GM12892 (cell line): ENCODE measurements at places on chromosomes 13 and 19.

DNA sequence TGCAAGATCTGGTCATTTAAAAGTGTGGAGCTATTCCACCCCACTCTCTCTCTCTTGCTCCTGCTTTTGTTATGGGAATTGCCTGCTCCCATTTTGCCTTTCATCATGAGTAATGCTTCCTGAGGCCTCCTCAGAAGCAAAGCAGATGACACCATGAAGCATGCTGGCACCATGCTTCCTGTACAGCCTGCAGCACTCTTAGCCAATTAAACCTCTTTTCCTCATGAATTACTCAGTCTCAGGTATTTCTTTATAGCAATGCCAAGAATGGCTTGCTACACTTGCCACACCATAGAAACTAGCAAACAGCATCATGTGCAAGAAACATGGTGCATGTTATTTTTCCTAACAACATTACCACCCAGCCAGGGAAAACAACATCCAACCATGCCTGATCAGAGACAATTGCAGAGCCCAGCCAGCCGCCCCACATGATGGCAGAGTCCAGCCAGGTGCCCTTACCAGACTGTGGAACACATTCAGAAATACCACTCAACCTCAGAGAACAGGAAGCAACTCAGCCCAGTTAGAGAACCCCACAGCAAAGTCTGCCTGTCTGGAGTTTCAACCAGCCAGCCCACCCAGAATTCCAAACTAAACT lies 36.9 kb downstream of the SYDE1 start:
- no peak for DNase-seq

DNA sequence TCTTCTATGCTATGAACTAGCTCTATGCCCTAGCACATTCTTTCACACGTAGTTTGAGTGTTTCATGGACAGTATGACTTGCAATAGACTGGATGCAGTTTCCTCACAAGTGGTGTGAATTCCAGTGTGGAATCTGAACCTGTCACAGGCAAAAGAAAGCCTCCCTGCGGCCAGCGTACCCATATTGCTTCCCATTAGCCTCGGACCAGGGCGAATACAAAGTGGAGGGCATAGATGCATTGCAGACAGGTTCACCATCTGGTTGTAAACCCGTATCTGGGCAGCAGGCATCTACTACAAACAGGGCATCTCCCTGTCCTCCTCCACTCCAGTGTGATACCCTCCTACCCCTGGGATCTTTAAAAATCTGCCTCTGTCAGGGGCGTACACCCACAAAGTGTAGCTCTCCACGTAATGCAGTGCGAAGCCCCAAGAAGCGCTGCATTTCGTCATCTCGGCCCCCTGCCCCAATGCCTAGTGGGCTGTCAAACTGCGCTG lies 1.4 kb upstream of the CIC start:
- no peak for DNase-seq

DNA sequence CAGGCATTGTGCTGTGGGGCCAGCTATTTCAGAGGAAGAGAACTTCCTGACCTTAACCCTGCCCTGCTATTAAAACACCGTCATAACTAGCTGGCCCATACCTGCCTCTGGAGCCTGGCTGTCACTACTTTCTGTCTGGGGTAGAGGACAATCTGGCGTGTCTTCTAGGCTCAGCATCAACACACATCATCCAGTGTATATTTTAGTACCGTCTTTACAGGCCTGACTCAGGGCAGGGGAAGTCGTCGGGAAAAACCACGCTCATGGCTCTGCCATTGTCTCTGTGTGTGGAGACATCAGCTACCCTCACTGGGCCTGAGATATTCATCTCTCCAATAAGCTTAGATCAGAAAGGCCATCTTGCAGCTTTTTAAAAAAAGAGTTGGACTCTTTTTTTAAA lies 151.1 kb downstream of the KATNAL1 start:
- no peak for DNase-seq

DNA sequence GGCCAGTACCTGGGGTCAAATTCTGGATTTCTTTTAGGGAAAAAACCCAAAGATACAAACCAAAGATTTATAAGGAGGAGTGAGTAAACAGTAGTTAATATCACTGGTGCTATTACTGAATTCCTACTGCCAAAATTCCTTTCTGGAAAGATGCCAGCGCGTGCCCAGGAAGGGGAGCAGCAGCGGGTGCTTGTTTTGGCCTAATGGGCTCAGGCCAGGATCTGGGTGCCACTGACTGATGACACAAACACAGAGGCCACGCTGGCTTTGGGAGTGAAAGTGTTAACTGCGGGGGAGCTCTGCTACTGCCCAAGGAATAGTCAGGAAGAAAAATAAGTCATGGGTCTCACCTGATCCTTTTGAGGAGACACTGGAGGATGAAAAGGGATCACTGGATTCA lies 61.2 kb downstream of the KLF2 start:
- DNase-seq: no peak

- DNase-seq: no peak
These were observed 1.6 kb downstream of the PKN1 start for GRCh38 chr19:14434543-14435319.
